ENCODE measurements at places on chromosomes 3 and 15.

DNA sequence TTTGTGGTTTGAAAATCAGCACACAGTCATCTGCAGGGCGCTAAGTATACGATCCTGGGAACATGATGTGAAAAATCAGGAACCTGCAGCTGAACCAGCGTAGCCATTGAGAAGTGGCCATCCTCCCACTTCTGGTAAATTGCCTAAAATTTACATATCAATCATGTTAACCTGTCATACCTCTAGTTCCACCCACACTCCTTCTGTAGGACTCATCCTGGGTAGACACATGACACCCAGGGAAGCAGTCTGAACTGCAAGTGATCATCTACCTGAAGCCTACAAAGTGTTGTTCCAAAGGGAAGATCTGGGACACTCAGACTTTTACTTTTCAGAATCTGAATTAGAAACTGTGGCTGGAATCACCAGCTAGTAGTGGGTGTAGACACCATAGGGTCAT, 5.5 kb upstream of the PSMD6 start:
- DNase-seq, result no peak

GRCh38 chr3:2094941-2095340, 3.7 kb upstream of the CNTN4 start:
- no peak for DNase-seq

DNA sequence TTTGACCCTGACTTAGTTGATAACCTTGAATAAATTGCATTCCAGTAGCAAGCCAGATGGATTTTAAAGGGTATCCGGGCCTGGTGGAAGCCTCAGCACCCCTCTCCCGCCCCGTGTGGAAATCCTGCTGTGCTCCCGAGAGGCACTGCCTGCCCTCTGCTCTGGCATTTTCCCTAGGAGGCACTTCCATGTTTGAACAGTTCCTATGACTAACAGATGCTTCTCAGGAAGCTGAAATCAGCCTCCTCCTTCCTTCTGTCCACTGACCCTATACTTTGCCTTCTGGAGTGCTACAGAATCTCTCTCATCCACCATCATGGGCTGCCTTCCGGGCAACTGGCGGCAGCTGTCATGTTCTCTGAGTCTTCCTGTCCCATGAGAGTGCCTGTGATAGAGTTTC, 90.8 kb downstream of the GABRG3 start:
- no peak for DNase-seq

- no peak for DNase-seq
These were observed 35.7 kb downstream of the CLK3 start for GRCh38 chr15:74651242-74651741.

DNA sequence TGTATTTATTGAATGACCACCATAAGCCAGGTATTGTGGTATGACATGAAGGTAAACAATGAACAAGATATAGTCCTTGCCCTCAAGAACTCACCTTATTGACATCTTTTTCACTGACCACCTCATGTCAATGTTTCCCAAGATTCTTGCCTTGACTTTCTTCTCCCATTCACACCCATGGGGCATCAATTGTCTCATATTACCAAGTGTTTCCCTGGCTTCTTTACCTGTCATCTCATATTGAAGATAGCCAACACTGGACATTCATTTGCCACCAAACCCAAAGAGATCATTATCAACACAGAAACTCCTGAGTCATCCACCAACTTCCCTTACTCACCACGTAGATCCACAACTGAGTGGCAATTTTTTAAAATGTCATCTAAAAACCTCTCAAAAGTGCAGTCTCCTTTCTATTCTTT, 2.2 kb downstream of the EFHB start:
- DNase-seq, result no peak

DNA sequence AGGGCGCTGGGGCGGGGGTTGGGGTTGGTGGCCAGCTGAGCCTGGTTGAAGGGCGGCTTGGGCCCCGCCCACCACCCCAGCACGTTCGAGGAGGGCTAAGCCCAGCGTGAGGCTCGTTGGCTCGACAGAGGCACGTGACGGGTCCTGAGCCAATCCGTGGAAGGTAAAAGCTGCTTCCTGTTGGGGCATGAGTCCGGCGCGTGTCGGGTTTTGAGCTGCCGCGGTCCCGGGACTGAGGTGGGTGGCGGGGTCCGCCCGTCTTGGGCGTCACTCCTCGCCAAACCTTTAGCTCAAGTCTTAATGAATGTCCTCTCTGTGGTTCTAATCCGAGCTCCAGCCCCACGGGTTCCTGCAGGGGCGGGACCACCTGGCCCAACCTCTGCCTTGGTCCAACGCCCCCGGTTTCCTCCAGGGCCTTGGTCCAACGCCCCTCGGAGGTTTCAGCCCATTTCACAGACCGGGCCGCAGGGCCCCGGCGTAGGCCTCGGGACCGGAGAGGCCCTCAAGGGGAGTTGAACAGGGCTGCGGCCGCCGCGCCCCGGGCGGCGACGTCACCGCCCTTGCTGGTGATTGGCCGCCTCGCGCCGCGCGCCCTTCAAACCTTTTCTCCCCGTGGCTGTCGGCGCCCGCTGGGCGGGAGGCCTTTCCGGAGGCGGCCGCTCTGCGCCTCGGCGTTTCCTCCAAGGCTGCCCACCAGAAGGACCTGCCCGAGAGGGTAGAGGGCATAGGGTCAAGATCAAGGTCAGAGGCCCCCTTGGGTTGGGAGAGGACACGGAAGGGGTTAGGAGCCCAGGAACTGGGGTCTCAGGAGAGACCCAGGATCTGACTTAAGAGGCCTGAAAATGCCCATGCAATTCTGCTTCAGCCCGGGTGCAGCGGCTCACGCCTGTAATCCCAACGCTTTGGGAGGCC, at the start of gene RCCD1:
Gene RCCD1, plus strand, starts transcription at position 173 of the 912 bp plus-strand sequence. CDS start 1,851 bp downstream, outside the sequence.
- DNase-seq, result peak; percentile 94

DNA sequence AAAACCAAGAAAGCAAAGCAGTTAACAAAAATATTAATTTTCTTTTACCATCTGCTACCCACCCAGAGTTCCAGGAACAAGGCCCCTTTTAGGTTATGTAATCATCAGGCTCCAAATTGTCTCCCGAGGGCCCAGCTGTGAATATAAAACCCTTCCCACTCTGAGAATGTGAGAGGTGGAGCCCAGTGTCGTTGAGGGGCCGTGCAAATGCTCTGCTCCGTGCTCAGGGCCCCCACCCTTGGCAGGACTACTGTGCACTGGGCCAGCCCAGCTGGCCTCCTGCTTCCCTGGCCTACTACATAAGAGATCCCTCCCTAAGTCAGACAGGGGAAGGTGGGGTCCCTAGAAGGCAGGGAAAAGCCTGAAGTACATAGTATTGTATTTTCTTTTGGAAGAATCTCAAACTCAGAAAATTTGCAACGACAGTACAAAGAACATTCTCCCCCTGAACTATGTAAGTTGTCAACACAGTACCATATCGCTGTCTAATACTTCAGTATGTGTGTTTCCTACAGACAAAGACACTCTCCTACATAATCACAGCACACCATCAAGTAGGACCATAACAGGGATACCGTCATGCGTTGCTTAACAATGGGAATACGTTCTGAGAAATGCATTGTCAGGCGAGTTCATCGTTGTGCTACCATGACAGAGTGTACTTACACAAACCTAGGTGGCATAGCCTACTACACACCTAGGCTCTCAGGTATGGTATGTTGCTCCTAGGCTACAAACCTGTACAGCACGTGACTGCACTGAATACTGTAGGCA, 4.4 kb upstream of the CLEC3B start:
- no peak for DNase-seq

DNA sequence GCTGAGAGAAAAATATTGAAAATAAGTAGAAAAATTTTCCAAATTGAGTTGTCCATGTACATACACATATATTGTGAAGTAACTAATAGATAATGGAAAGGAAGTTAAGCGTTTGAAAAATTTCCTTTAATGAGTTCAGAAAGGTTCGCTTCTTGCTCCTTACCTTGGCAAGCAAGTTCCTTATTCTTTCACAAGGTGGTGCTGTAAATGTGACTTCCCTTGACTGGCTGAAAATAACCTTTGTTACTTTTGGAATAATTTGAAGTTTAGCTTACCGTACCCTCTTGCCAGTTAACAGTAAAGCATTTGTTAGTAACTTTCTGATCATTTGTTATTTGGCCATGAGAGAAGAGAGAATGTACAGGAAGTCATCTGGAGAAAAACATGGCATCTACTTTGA, 41.6 kb downstream of the PYDC2 start:
- DNase-seq, result no peak

- DNase-seq, result peak; percentile 50
These were observed 32.8 kb downstream of the ZNF589 start for GRCh38 chr3:48273594-48274211.

DNA sequence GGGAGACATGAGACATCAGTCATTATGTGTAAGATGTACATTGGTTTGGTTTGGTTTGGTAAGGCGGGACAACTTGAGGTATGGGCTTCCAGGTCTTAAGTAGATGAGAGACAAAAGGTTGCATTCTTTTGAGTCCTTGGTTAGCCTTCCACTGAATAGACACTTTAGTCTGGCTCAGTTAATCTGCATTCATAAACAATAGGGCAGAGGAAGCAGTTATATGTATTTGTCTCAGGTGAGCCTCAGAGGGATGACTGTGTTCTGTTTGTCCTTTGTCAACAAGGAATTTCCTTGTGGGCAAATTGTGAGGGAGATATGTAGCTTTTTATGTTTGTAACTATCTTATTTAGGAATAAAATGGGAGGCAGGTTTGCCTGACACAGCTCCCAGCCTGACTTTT, 50.4 kb downstream of the TCF12 start:
- no peak for DNase-seq

Measured in right kidney (tissue), 9 donors.